ENCODE measurements at places on chromosomes 12 and 14.

- no peak for DNase-seq
These were observed 191.5 kb downstream of the TMEM132C start for GRCh38 chr12:128458301-128458974.

- DNase-seq = no peak
These were observed 11.5 kb upstream of the IL26 start for GRCh38 chr12:68237078-68237477.

GRCh38 chr14:54807881-54808280, 94.7 kb downstream of the GCH1 start:
- DNase-seq = no peak

DNA sequence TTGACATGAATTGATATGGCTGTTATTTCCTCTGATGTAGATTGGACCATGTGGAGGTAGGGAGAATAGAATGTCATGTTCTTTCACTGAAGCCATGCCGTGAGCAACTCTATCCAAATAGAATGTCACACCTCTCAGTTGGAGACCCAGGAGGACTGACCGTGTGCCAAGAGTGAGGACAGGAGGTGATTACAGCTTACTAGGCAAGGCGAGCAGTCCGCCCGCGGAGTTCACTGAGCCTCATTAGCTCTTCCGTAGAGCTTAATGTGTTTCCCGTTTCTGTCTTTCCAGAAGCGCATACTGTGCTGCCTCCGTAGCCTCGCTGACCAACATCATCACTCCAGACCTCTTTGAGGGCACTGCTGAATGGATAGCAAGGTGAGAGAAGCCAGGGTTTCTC, 45.6 kb downstream of the FNTB start:
- peak; percentile 31 for DNase-seq

DNA sequence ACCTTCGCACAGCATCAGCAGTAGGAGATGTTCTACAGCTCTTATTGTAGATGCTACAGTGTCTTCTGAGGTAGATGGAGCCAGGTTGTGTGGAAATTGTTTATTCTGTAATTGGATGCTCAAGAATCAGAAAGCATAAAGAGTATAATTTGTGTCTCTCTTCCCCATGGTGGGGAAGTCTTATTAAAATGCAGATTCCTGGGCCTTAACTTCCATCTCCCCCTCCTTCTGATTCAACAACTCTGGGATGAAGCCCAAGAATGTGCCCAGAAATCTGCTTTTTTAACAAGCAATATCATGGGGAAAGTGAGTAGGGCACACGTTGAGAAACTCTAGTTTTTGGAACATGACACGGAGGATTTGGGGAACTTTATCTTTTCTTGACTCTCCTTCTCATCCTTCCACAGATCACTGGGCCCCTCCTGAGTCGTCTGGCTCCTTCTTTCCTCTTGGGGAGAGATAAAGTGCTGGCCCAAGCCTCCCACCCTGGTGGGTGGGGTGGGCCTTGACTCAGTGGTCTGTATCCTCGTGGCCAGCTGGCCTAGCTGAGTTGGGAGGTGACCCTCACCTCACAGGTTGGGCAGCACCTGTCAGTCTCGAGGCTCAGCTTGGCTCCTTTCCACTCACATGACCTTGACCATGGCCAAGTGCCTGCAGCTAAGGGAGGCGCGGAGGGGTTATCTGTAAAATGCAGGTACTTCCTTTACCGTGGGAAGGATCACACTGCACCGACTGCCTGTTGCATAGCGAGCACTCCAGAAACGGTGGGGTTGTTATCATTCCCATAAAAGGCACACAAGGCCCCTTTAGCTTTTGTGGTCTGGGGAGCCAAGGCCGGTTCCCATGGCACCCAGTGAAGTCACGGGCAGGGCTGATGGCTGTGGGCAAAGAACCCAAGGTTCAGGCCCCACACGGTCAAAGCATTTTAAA, 141.9 kb downstream of the CHST11 start:
- DNase-seq = peak; percentile 58

DNA sequence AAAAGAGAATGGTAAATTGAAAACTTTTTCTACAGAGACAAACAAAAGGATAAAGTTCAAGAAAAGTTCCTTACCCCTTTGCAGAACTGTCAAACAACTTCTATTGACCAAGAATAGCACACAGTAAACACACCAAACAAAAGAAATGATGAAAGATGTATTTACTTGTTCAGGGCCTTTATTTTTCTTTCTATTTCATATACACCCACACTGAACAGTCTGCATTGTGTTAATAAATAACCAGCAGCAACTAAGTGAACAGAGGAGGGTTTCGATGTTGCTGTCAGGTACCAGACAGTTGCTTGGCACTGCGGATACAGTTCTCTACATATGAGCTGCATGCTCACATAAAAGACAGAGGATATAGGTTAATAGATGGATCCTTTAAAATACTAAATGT, 122.1 kb downstream of the SOX5 start:
- DNase-seq = no peak

DNA sequence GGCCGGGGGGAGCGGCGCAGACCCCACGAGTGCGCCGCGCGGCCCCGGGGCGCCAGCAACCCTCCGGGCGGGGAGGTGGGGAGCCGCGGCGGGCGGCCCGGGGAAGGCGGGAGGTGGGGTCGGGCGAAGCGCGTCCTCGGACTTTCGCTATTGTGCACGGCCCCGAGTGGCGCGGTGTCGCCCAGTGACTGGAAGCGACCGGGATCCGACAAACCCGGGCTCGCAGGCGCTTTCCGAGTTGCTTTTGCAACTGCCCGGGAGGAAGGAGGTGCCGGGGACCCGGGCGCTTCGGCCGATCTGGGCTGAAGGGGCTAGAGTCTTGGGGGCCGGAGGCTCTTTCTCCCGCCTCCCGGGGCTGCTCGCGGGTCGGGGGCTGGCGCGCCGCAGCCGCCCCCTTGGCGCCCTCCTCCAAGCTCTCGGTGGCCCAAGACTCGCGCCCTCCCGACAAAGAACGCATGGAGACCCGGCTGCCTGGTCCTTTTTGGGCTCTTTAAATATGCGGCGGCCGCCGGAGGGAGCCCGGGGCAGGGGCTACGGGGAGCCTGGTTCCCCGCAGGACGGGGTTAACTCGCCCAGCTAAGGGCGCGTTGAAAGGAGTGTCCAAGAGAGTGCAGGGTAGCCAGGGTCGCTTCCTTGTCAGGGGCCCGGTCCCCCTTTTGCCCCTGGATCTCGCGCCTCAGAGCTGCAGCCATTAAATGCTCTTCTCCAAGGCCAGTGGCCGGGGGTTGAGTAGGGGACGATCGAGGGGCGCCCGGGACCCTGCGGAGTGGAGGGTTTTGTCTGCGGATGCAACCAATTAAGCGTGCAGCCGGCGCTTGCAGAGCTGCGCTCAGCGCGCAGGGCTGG, 1.4 kb downstream of the HMGA2 start:
- DNase-seq = peak; percentile 24

- DNase-seq = no peak
These were observed 8.6 kb upstream of the SSTR1 start for GRCh38 chr14:38199076-38199475.

GRCh38 chr12:131391399-131391798, 319.5 kb upstream of the SFSWAP start:
- DNase-seq = no peak

GRCh38 chr12:85600841-85601240, 235.4 kb downstream of the RASSF9 start:
- no peak for DNase-seq

DNA sequence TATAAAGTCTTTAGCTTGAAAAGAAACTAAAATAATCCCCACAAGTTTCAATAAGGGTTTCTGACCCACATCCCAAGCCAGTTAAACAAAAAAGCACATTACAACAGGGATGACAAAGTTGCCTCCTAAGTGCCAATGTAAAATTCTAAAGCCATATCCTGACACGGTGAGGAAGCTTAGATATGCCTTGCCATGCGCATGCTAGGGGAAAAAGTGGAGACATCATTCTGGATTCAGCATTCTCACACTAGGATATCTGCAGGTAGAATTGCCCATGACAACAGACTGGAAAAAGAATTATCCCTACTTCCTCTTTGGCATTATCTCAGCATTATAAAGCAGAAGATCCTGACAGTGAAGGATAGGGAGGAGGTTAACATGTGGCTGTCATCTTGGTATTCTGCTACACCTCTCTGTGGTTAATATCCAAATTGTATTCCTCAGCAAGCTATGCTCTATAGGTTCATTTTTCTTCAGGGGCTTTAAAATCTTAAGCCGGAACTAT, 4.9 kb downstream of the DUSP6 start:
- DNase-seq = no peak
